ENCODE measurements at places on chromosomes 2 and 18.

DNA sequence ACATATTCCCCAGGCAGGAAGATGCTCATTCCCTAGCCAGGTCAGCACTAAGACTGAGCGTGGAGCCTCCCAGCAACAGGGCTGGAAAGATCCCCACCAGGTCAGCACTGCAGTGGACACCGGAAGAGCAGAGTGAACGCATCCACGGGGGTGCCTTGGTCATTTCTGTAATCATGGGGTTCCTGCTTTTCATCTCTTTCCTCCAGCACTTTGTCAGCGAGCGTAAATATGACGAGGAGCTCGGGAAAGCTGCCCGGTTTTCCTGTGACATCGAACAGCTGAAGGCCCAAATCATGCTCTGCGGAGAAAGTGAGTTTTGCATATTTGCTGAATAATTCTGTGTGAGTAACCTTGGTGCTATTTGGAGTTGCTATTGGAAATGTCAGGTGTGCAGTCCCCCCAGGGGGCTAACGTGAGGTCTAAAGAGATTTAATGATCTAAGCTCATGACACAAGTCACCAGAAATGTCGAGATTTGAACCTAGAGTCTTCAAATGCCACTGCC lies 40.1 kb downstream of the KCTD18 start:
- DNase-seq: no peak

- no peak for DNase-seq
Observed at GRCh38 chr18:424668-425067, 75.8 kb downstream of the COLEC12 start.

DNA sequence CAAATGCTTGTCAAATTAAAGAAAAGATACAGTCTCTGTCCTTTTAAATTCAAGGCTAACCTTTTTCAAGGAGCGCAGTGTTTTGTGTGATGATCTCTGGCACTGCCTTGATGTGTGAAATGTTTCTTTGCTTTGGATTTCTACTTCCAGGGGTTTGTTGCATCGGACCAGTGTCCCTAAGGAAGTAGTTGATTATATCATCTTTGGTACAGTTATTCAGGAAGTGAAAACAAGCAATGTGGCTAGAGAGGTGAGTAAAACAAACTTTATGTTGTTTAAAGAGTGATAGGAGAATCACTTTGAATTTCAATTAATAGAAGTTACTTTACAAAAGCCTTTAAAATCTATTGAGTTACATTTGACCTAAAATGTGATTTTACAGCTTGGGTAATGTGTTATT lies 28.8 kb downstream of the HADHB start:
- DNase-seq: no peak

- DNase-seq: no peak
Observed at GRCh38 chr18:78069784-78070664, 820.4 kb downstream of the GALR1 start.

DNA sequence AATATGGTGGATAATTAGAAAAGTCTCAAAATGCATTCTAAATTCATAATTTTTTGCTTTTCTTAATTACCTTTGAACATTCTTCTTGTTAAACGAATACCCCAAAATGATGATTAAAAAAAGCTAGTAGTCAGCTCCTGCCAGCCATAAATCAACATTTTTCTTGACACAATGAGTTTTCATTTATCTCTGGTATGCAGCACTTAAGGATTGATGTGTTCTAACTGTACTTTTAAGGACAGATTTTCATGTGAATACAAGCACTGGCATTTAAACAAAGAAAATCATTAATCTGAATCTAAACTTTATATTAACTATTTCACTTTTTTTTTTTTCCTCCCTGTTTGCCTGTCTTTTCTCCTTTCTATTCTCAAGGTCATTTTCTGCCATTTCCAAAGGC lies 976.8 kb downstream of the TMEM182 start:
- DNase-seq: no peak

- no peak for DNase-seq
Observed at GRCh38 chr2:54254180-54254579, 1.8 kb downstream of the TSPYL6 start.

- DNase-seq: no peak
Observed at GRCh38 chr2:74385396-74385795, 5.3 kb upstream of the DCTN1 start.

DNA sequence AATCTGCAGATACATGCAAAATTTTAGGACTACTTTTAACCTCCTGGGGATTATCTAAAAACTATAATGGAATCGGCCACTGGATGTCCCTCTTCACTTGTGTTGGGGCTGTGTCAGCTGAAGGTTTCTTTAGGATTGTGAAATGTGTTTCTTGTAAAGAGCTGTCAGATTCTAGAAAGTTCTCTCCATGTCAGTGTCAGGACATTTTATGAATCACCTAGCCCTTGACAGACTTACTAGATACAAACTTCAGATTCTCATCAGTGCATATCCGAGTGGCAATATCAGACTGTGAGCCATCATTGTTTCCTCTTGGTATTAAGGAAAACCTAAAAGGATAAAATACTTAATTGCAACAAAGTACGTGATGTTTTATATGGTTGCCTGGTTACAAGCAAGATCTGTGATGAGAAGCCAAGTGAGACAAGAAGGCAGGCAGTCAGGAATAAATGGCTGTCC lies 107.3 kb downstream of the CPS1 start:
- peak; percentile 2 for DNase-seq

DNA sequence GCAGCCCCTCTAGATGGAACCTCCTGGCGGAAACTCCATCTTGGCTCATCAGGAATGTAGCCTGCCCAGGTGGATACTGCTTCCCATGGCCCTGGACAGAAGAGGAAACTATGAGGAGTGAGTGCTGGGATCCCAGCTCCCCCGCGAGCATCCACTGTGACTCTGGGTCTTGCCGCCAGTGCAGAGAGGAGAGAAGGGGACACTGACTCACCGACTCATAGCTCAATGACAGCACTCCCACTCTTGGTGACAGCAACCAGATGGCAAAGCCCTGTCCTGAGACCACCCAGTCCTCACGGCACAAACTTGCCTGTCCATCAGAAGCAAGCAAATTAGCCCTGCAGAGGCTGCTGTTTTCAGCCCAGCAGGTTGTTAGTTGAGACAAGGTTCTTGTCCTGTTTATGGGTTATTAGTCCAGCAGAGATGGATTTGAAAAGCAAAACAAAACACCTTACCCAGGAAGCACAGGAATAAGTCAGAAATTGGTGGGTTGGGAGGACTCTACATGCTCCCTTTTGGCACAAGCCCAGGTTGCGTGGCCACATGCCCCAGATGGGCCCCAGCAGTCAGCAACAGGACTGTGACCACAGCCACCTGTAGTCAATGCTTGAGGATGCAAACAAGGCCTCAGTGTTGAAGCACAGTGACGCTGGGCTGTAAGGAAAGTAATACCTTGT lies 111.5 kb upstream of the GLI2 start:
- DNase-seq: no peak
